WERI-Rb-1 (cell line): ENCODE measurements at places on chromosomes 12 and 14.
A peak's percentile ranks its signal among the peaks of the same experiment; 100 is the strongest.

GRCh38 chr12:123747309-123747708 lies 14.8 kb upstream of the DNAH10 start:
- no peak for DNase-seq

GRCh38 chr14:51147183-51147582 lies 52.3 kb upstream of the TRIM9 start:
- DNase-seq, result no peak

GRCh38 chr12:49233842-49234526 lies 30.9 kb upstream of the TUBA1C start:
- DNase-seq, result no peak

DNA sequence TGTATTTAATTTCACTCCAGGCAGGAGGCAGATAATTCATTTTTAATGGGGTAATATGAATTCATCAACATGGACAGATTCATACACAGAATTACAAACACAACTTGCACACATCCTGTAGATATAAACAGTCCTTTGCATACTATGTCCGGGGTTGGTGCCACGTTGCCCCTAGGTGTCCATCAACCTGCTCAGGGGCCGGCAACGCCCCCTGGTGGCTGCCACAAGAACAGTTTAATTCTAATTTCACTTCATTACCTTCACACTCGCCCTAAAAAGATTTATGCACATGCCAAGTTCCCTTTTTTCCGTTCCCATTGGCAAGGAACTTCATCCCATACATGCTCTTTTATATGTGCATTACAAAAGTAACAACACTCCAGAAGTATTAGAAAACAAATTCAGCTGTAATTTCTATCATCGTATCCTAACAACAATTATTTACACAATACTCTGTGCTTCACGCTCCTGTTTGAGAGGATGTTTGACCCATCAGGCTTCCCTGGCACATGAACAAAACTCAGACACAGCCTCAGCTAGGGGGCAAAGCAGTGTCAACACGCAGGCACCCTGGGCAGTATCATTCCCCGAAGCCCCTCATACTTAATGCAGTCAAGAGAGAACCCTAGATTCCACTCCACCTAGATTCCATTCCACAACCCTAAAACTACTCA lies 15.5 kb downstream of the MANSC1 start:
- peak; percentile 60 for DNase-seq

GRCh38 chr12:51901121-51901817 lies 6.0 kb upstream of the ACVRL1 start:
- no peak for DNase-seq

GRCh38 chr12:84572196-84572595 lies 340.4 kb downstream of the SLC6A15 start:
- DNase-seq, result no peak

- no peak for DNase-seq
These were observed 74.3 kb downstream of the IGF1 start for GRCh38 chr12:102406033-102406584.

DNA sequence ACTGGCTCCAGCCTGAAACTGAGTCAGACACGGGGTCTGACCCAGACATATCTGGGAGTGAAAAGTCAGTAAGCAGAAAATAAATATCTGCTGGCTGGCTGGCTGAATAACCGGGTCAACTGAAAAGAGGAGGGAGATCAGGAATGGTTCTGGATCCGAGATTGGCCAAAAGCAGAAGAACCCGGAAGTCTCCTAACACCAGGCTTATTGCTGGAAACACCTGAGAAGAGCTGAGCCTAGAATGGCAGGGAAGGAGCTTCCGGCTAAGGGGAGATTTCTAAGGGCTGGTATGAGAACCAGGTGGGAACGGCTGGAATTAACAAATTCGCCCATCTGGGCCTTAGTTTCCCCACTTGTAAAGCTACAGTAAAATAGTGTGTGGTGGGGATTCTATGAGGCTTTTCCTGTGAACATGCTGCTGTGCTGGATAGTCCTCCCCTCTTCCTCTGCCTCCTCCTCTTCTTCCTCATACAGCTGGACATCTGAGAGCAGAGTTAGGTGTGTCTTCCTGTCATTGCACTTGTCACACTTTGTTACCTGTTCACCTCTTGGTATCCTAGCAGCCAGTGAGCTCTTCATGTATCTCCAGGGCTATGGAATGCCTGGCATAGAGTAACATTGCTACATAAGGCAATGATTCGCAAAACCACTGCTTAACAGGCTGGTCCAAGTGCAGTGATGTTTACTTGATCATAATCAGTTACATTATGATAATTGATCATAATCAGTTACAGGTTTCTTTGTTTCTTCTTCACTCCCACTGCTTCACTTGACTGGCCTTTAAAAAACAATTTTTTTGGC lies 2.0 kb upstream of the SHMT2 start:
- no peak for DNase-seq

DNA sequence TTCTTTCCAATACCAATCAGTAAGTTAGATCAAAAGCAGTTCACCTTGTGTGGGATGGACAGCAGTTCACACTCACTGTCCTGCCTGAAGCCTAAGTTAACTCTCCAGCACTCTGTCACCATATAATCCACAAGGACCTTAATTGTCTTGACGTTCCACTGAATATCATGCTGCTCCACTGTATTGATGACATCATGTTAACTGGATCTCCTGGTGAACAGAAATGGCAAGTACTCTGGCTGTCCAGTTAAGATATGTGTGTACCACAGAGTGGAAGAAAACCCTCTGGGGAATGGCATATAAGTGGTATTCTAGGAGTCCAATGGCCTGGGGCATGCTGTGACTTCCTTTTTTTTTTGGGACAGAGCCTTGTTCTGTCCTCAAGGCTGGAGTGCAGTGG lies 16.2 kb downstream of the CDKL1 start:
- DNase-seq, result no peak

DNA sequence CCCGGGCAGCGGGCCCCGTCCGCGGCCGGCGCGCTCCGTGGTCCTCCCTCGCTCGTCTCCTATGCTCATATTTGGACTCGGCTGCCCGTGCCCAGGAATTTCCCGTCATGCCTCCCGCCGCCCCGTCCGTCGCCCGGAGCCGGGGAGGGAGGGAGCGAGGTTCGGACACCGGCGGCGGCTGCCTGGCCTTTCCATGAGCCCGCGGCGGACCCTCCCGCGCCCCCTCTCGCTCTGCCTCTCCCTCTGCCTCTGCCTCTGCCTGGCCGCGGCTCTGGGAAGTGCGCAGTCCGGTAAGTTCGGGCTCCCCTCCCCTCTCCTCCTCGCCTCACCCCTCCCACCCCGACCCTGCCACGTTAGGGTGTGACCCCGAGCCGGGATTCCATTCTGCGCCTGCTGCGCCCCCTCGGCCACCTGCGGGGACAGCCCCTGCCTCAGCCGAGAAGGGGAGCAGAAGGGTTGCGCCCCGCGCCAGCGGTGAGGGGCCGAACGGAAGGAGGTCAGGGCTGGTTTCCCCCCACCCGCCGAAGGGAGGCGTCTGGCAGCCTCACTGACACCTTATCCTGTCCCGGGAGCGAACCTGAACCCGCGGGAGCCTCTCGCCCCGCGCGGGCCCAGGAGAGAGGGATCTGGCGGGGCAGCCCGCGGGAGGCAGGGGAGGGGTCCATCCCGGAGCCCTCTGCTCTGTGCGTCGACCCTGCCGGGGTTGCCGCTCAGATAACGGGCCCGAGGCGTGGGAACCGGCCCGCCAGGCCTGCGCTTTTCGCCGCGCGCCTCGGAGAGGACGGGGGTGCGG lies at the start of gene MSRB3:
TSS of gene MSRB3 (plus strand) at position 108 of the 793 bp plus-strand sequence. CDS start 29,897 bp downstream, outside the sequence.
- peak; percentile 62 for DNase-seq

DNA sequence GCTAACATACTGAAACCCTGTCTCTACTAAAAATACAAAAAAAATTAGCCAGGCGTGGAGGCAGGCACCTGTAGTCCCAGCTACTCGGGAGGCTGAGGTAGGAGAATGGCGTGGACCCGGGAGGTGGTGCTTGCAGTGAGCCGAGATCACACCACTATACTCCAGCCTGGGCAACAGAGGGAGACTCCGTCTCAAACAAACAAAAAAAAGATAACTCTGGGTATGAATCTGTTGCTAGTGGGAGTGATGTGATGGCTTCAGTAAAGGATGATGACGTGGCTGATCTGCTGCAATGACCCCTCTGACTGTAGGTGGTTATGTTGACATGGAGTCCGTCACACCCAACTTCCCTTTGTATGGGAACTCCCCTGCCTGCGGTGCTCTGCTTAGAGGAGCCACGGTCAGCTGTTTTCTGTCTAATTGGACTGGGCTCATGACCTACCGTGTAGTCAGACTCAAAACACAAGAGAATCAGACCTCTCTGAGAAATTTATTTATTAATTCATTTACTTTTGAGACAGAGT lies 59.1 kb upstream of the MED13L start:
- no peak for DNase-seq

DNA sequence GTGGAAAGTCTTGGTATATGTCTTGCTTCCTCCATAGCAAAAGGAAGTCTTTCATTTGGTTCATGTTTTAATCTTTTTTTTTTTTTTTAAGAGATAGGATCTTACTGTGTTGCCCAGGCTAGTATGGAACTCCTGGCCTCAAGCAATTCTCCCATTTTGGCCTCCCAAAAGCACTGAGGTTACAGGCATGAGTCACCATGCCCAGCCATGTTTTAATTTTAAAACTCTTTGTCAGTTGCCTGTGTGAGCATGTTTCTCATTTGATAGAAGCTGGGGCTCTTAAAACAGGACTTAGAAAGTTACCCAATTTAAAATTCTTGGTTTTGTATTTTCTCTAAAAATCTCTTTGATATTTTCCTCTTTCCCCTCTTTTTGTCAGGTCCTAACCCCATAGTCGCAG lies 45.0 kb upstream of the REP15 start:
- DNase-seq, result no peak

GRCh38 chr12:7042842-7043241 lies 17.7 kb upstream of the C1S start:
- DNase-seq, result no peak

DNA sequence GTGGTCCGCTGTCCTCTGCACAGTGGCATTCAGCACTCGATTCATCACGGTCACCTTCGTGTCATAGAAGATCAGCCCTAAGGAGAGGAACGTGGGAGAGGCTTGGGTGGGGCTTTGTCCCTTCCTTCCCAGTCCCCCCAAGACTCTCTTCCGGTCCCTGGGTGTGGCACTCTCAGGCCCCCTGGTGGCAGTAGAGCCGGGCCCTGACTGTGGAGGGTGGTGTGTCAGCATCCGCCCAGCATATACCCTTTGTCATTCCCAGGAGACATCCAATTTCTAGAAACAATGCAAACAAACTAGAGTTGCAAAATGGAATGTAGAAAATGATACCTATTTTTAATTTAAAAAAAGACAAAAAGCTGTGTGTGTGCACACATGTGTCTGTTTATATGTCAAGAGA lies 45.0 kb downstream of the TRAFD1 start:
- DNase-seq, result peak; percentile 42

GRCh38 chr14:92753250-92753649 lies 4.8 kb upstream of the LGMN start:
- DNase-seq, result no peak

- no peak for DNase-seq
These were observed 15.7 kb downstream of the CREBL2 start for GRCh38 chr12:12627308-12627827.

DNA sequence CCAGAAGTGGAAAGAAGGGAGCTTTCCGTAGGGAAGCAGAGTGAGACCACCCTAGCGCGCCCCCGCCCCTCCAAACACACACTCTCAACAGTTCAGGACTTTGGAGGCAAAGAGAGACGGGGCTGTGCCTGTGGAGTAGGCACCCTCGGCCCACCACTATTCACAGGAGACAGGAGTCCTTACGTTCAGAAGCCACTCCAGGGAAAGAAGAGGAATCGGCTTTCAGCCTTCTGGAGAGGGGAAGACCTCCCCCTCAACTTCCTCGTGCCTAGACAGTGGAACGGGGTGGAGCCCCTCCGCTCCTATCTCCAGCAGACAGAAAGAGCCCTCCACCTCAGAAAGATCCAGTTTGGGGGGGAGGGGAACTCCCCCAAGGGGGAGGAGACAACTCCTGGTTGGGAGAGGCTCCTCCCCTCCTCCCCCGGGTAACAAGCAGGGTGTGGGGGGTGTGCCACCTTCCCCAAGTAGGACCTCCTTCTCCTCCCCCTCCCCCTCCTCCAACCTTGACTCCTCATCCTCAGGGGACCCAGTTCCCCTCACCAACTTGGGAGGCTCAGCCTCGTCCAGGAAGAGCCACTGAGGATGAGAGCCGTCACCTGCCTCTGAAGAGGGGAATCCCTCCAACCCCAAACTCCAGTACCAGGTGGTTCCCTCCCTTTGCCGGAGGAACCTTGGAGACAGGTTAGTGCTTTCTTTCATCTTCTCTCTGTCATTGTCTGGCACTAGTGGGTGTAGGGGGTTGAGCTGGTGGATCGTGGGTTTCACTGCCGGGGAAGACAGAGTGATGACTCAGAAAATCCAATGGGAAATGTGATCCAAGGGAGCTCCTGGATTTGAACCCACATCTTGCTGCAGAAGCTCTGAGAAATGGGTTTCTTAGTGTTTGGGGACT lies 883 bp downstream of the FOXJ2 start:
- DNase-seq, result peak; percentile 66

- peak; percentile 89 for DNase-seq
These were observed 44.4 kb upstream of the PNMA1 start for GRCh38 chr14:73758392-73759182.

DNA sequence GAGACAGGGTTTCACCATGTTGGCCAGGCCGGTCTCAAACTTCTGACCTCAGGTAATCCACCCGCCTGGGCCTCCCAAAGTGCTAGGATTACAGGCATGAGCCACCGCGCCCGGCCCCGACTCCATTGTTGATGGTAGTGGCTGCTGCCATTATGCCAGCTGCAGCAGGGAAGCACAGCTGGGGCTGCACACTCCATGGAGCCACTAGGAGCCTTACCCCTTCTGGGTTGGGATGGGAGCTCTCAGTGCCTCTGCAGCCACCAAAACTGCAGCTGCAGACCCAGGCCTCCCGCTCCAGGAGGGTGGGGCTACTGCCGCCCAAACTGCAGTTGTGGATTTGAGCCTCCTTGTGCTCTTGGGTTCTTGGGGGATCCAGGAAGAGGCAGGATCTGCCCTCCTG lies 25.9 kb downstream of the TCHP start:
- no peak for DNase-seq

DNA sequence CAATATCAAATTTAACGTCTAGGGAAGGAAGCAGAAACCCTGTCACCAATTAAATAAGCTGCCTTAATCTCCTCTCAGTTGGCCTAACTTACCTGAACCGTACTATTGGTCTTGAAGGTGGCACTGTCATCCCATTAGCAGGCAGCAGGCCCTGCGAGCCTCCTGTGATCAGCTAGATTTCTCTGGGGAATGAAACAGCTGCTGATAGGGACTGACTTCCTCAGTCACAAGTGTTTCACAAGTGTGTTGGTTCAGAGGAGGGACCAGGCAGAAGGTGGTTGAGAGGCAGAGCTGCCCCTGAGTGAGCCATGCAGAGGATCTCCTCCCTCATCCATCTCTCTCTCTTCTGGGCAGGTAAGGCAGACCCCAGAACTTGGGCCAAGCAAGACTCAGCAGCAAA lies 166.8 kb downstream of the DAD1 start:
- DNase-seq, result no peak

DNA sequence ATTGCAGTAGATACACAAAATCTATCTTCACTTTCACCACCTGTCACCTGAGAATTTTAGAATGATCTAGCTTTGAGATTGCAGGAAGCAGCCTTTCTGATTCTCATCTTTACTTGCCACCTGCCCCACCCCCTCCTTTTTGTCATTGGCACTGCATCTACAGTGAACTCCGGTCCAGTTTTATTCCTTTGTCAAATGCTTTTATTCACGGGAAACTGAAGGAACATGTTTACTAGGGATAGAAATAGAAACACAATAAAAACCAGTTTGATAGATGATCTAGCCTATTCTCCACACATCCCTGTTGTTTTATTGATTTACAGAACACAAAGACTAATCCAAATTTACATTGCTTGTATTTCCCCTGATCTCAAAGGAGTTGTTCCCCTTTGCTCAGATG lies 471.7 kb upstream of the STXBP6 start:
- DNase-seq, result no peak

GRCh38 chr12:28570811-28571210 lies 380.6 kb downstream of the CCDC91 start:
- DNase-seq, result no peak
